Posterior vena cava (tissue), 2 donors: ENCODE measurements at places on chromosomes 5 and 9. TPM values are rescaled to one million over a fixed set of nuclear protein-coding genes. Genes with fewer than 3 reads are reported as not detected.
A peak's percentile ranks its signal among the peaks of the same experiment; 100 is the strongest.

DNA sequence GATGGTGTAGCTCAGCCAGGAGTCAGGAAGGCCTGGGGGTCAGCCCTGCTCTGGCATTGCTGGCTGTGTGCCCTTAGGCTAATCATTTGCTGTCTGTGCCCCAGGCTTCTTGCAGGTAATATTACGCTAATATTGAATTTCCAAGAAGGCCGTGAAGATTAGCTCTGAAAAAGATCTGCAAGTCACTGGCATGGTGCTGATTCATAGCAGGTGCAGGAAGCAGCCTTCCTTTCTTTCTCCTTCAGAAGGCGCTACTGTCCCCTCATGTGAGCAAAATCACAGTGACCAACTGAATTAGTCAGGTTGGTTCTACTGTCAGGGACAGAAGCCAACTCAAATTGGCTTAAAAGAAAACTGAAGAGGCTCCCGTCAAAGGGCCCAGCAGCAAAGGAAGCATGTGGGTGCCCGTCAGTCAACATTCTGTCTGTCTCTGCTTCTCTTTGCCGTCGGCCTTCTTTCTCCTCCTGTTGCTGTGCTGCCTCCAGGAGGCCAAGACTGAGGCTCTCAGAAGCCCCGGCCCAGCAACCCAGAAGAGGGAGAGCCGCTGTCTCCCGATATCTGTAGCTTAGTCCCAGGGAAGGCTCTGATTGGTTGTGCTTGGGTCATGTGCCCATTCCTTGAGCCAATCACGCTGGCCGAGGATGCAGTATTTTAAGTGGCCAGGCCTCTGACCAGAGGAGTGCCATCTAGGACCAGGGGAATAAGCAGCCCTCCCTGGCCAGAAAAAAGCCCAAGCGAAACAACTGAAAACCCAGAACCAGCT lies 67.8 kb upstream of the NEURL1B start:
- DNase-seq = no peak

DNA sequence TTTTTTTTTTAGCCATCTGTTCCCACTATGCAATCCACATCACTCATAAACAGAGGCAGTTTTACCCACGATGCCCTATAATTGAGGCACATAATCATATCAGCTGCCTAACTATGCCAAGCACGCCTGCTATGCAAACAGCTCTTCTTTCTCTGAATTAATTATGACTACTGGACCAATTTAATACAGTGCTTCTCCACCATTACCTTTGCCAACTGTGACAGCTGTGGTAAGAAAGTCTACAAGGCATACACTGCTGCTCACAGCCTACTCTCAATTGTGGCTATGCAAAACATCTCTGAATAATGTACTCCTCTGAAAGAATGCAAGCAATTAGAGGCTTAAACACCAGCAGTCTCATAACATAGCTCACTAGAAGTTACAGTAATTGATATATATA lies 97.1 kb downstream of the DTWD2 start:
- DNase-seq = no peak

GRCh38 chr5:111787006-111787405 lies 30.0 kb upstream of the NREP start:
- no peak for DNase-seq

DNA sequence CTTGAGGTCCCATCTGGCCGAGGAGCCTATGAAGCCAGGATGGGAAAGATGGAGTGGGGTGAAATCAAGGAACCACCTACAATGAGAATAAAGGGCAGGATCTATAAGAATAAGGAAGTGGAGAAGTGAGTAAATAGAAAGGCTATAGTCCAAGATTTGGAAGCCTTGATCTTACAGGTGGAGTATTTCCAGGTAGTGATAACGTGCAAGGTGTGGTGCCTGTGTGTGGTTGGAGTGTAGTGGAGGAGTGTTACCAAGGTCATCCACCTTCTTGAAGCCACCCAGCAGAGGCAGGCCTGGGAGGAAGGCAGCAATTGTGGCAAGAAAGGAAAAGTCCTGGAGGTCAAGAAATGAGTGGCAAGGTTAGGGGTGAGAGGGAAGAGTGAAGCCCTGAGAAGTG lies 72.9 kb downstream of the IQGAP2 start:
- DNase-seq = no peak

- DNase-seq = no peak
These were observed 47.8 kb downstream of the YIPF5 start for GRCh38 chr5:144122641-144123040.

DNA sequence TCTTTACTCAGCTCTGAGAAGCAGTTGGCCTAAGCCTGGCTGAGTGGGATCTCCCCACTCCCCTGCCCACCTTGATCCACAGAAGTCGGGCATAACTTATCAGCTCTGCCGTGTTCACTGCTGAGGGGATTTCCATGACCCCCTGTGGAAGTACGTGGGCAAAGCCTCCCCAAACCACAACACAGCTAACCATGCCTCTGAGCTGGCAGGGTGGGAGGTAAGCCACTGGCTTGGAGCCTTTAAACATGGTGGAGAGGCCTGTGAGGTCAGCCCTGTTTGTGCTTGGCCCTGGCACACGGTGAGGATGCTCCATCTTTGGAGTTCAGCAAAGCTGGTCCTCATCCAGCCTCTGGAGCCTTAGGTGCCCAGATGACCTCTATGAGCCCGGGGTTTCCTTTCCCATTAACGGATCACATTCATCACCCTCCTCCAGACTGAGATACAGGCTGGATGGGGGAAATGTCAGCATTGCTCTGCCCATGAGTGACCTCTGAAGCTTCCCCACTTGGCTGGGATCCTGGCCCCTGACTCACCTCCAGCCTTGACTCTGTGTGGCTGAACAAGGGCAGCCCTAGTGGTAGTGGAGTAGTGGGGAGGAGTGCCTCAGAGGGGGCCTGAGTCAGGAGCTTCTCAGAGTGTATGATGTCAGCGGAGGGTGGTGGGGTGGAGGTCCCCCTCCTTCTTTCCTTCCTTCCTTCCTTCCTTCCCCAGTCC lies 6.2 kb downstream of the PDLIM4 start:
- peak; percentile 94 for DNase-seq

GRCh38 chr5:135052511-135053145 lies 18.6 kb upstream of the PITX1 start:
- DNase-seq = no peak

- DNase-seq = no peak
These were observed 639.7 kb downstream of the CCDC171 start for GRCh38 chr9:16192403-16193017.

DNA sequence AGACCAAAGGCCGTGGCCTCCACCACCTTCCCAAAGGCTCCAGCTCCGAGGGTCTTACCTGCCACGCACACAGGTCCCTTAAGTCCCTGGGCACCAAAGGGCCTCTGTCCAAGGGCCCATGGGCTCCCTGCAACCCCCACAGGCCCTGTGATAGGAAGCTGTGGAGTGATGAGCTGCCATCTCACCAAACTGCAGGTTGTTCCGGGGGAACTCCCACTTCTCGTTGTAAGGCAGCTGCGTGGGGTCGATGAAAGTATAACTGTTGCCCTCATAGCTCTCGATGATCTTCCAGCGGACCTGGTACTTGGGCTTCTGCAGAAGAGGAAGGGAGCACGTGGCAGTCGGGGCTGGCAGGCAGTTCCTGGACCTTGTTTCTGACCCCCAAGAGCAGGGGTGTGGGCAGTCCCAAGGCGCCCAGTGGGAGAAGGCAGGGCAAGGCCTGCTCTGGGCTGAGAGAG lies 24.8 kb downstream of the CSF1R start:
- DNase-seq = peak; percentile 68

GRCh38 chr9:29865764-29866313 lies 2292.6 kb upstream of the C9orf72 start:
- no peak for DNase-seq

Gene C9orf40
- total RNA-seq = 4.1 TPM

Gene CRB2
- not detected for total RNA-seq

Gene OR1L1
- not detected for total RNA-seq

Gene CMYA5
- 3.5 TPM for total RNA-seq

Gene MYOT
- total RNA-seq = 3.1 TPM

Gene GPR151
- not detected for total RNA-seq

Gene ACTBL2
- not detected for total RNA-seq

Gene UBAP1
- 44.9 TPM for total RNA-seq

Gene POLR3G
- 1.2 TPM for total RNA-seq

Gene CSF1R
- total RNA-seq = 55.1 TPM
